ENCODE measurements at places on chromosomes 3 and 15.

DNA sequence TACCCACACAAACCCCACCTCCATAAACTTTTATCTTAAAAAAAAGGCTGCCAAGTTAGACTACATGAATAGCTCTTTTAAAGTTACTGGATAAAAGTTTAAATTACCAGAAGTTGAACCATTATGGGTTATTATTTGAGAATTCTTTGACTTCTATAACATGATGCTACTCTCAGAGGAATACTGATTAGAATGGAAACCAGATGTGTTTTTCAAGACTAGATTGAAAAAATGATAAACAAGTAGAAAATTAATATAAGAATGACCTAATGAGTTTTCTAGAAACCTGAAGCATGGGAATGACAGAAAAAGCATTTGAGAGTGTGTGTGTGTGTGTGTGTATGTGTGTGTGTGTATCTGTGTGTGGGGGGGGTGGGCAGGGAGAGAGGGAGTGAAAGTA, 12.4 kb upstream of the FGF7 start:
- no peak for DNase-seq

DNA sequence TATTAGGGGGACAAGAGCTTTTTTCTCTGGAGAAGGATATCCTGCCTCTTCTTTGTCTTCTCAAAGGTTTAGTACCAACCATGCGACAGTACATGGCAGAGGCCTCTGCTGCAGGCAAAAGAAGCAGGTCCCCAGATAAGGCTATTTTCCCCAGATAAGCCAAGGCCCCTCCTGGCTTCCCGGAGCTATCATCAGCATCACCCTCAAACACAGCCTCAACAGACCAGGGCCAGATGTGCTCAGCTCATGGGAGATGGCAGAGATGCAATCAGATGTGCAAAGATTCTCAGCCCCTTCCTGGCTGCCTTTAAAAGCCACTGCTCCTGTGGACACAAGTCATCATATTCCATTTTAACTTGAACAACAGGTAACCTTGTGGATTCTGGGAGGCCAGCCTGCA, 49.0 kb downstream of the NTRK3 start:
- DNase-seq, result no peak

GRCh38 chr15:79071901-79072300, 18.7 kb downstream of the RASGRF1 start:
- no peak for DNase-seq

- DNase-seq, result no peak
Measured at GRCh38 chr3:194661374-194661773, 10.6 kb downstream of the LSG1 start.

GRCh38 chr15:47974724-47975123, 146.1 kb upstream of the SLC24A5 start:
- no peak for DNase-seq

GRCh38 chr15:40379853-40380252, 2.7 kb upstream of the KNSTRN start:
- DNase-seq, result no peak

DNA sequence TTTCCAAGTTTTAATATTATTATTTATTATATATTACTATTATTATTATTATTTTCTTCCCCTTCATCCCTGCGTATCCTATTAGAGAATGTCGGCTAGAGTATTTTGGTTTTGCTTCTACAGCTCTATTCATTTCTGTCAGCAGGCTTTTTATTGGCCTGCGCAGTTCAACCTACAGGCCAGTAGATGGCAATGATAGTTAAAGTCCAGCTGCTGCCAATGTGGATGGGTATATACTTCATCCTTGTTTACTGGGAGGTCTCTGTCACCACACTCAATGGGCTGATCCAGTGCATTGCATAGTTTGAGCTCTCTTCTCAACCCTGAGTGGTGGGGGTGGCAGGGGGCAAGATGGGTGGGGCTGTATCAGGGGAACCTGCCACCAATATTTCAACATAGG, 799.8 kb downstream of the NSUN3 start:
- DNase-seq, result no peak

DNA sequence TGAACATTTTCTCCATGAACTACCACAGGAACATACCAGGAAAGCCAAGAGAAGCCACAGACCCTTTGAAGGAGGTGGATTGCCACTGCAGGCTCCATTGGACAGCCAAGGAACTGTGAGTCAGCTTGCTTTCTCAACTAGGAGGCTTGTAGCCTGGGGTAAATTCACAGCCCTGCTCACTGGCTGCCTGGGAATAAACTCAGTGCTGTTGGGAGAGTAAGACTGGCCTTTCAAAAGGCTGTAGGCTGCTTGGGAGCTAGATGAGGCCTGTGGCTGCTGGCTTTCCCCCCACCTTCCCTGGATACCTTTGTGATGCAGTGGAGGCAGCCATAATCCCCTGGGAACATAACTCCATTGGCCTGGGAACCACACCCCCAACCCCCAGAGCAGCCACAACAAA, 223.5 kb upstream of the RBMS3 start:
- no peak for DNase-seq

DNA sequence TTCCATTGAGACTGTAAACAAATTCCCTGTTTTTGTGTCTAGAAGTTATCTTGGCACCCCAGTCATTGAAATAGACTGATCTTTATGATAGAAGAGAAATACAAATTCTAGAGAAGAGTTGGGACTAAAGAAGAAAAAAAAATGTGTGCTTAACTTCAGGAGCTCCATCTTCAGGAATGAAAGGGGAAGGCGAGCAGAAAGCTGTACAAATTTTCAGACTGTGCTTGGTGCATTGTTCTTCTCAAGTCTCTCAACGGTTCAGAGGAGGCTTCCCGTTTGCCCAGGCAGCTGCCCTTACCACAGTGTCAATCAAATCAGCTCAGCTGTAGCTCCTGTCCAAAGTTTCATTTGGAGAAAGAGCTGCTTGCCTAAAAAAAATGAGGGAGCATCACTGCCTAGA, 41.7 kb downstream of the OXSM start:
- no peak for DNase-seq

GRCh38 chr3:15154326-15154725, 51.7 kb upstream of the CAPN7 start:
- no peak for DNase-seq

DNA sequence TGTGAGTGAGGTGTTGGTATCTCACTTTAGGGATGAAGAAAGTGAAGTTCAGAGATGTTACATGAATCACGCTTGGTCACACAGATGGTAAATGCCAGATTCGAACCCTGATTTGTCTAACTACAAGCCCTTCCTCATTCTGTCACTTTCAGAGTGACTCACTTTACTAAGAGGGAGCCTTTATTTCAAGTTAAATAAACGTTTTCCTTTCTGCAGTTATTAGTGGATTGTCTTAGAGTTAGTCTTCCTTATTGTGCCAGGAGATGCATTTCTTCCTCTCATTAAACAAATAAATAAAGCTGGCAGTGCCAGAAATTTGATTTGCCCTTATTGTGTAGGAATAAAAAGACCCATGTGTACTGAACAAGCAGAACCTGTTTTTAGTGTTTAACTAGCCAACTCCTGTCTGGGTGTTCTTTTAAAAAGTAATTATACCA, 162.5 kb downstream of the AKAP13 start:
- DNase-seq, result no peak

DNA sequence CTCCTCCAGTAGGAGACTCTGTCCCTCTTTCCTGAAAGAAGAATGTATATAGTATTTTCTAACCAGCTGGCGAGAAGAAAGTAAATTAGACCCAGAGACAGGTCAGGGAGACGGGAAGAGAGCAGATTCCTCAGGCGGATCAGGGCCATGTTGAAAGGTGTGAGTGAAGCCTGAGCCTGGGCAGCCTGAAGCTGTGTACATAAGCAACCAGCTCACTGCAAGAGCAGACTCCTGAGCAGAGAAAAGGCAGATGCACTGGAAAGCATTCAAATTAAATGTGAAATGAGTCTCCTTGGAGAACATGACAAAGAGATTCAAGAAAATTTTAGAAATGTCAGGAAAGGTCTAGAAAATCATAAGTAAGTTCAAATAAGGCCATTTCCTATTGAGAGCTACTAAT, 165.8 kb downstream of the GOLIM4 start:
- no peak for DNase-seq

GRCh38 chr3:57756528-57757401, 656 bp downstream of the SLMAP start:
- no peak for DNase-seq

DNA sequence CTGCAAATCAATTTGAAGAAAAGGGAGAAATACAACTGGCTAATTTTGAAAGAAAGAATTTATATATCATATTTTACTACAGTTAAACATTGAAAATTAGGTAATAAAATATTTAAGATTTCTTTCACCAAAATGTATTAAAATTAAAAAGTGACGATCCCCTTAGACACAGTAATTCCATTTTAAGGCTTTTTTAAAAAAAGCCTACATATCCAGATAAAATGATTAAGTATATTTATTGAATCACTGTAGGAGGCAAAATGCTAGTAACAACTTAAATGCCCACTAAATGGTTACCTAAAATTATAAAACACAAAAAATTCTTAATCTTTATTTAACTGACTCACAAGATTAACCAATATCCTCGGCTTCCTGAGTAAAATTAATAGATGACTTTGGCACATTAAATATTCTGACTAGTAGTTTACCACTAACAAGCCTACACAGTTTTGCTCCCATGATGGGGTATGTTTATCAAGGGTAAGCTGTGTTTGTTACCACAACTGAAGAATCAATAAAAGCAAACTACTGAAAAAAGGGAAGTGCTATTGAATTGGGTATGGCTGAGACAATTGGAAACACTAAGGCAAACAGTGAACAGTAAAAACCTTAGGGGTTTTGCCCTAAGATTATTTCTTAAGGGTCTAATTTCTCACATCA, 28.4 kb downstream of the ANKRD28 start:
- DNase-seq, result no peak

DNA sequence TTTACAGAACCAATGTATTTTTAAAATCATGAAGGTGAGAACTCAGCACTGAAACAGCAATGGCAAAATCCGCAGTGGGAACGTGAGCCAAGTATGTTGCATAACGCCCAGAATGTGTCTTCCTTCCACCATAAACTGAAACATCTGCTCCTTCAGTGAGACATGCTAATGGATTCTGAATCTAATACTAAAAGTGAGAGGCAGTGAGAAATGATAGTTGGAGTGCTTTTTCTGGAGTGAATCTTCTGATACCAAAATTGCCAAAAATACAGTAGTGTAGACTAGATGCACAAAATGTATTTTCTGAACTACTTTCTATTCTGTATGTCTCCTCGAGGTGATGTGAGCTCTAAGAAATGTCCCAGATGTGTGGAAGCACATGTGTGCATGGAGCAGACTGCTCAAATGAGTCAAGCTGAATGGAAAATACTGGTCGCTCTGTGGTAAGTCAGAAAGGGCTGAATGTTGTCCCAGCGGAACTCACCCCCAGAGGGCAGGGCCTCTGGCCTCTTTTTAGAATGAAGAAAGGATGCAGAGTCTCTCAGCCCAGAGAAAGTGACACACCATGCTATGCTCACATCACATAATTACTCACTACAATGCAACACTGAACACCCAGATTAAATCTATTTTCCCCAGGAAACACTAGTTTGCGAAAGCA, 73.0 kb downstream of the ATP10A start:
- no peak for DNase-seq

- DNase-seq, result no peak
Measured at GRCh38 chr3:49570028-49570654, 15.9 kb downstream of the BSN start.

DNA sequence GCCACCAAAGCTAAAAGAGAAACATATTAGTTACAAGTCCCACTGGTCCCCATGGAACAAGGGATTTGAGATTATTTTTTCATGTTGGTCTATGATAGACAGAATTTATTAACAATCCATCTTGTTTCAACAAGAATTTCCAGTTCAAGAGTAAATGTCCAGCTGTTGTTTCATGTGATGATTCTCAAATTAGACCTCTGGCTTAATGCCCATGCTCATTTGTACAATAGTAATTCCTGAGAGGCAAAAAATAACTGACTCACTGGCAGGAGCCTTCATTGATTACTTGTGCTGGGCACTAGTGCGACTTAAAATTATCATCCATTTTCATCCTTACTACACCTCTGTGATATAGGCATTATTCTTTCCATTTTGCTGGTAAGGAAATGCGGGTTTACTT, 171.3 kb downstream of the ITPR1 start:
- DNase-seq, result no peak

- no peak for DNase-seq
Measured at GRCh38 chr3:184564685-184565385, 3.2 kb downstream of the EPHB3 start.

DNA sequence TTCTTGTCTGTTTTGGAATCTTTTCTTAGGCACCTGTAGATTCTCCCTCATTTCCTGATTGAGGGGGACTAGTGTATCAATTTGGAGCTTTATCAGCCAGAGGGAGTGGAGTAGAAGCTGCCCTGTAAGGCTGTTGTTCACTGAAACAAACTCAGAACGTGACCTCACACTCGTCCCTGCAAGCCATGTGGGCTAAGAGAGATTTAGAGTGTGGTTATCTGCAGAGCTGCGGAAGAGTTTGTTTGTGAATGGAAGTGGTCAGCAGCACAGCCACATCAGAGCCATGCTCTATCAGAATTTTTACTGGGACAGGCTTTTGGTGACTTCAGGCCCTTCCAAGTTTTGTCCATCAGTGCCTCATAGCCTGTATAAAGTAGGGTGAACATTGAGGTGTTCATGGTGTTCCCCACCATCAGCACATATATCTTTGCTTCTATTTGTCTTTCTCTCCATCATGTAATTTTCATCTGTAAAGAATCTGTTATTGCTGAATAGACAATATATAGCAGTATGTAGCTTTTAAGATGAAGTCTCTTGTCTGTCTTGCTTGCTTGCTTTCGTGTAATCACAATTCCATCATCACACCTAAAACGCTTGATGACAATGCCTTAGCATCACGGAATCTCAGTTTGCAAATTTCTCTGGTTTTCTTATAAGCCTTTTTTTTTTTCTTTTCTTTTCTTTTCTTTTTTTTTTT, 37.0 kb downstream of the LARS2 start:
- DNase-seq, result no peak

DNA sequence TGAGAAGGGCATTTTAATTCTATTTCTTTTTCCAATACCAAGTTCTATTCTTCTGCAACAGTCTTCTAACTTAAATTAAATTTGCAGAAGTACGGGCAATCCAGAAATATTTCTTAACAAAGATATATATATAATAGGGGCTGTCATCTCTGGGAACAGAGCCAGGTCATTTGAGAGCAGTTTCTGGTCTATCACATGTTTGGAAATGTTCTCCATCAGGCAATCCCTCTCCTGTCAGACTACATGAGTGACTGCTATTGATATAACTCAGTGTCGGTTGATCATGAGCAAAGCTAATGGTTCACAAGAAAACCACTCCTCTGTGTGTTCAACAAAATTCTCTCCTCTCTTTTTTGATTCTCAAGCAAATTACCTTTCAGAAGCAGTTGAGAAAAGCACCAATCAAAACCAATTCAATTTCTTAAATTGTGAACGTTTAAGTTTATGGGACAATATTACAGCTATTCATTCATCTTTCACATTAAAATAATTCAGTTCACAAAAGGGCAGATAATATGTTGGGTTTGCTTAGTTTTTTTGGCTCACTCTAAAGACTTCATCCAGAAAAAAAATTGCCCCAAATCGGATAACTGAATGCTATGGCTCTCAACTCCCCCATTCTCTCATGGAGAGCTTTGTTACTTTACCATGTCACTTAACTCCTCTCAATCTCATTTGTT, 152.9 kb upstream of the TGFBR2 start:
- DNase-seq, result no peak

- no peak for DNase-seq
Measured at GRCh38 chr3:112092496-112093179, 6.4 kb downstream of the C3orf52 start.

GRCh38 chr3:187778726-187779125, 33.5 kb upstream of the BCL6 start:
- no peak for DNase-seq

GRCh38 chr3:127933396-127933795, 18.4 kb downstream of the KBTBD12 start:
- DNase-seq, result no peak

- DNase-seq, result no peak
Measured at GRCh38 chr3:45321607-45322391, 66.6 kb upstream of the LARS2 start.

GRCh38 chr15:31486506-31486905, 159.9 kb downstream of the KLF13 start:
- DNase-seq, result no peak
